ENCODE measurements at places on chromosomes 5 and 9.
A peak's percentile ranks its signal among the peaks of the same experiment; 100 is the strongest.

- DNase-seq: no peak
These were observed 6.2 kb downstream of the COX7C start for GRCh38 chr5:86623785-86624483.

GRCh38 chr9:133927041-133927440 is 65.1 kb downstream of the VAV2 start:
- DNase-seq: no peak

- DNase-seq: peak; percentile 43
These were observed 32.7 kb downstream of the DMRT3 start for GRCh38 chr9:1009101-1009707.

- DNase-seq: no peak
These were observed 28.0 kb upstream of the LRRC14B start for GRCh38 chr5:163338-163620.

- DNase-seq: no peak
These were observed 4.5 kb downstream of the TRIM32 start for GRCh38 chr9:116691607-116692006.

DNA sequence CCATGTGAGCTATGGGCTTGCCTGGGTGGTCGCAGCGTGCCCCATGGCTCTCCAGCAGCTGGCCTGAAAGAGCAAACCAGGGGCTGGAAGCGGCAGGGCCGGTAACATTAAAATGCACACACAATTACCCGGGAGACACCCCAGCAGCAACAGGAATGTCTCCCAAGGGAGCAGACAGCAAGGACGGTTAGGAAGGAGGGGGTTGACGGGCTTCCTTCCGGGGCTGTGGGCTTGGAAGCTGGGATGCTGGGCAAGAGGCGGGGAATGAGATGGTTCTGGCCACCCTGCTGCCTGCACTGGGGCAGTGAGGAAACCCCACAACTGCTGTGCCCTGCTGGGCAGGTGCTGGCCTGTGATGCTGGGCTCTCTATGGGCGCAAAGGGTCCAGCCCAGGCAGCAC is 71.8 kb upstream of the ADAMTS2 start:
- DNase-seq: no peak

DNA sequence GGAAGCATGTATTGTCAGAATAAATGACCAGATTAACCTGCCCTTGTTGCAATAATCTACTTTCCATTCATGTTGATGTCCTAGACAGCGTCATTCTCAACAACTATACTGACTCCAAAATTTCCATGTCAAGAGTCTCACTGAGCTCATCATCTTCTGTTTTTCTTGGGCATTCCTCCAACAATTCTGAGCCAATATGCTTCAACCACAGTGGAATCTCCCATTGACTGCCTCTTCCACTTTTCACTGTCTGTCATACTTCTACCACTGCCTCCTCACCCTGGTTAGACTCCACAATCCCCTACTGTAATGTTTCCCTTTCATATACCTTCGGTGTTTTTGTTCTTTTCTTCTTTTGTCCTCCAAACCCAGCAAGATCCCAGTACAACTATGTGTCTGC is 162.8 kb downstream of the TLE1 start:
- DNase-seq: no peak

DNA sequence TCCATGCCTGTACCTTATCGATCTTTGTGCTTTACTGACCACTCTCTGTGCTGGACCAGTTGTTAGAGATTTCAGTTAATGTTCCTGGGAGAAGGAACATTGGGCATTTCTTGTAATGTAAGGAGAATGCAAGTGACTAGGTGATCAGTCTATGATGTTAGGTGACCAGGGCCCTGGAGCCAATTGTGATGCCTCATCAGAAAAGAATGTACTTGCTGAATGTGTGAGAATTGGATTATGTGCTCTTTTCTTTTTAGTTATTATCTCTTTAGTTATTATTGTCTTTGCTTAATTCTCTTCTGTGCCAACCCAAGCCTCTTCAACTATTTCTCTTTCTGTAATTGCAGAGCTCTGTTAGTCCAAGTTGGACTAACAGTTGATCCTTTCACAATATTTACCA is 92.9 kb downstream of the LRRC70 start:
- no peak for DNase-seq

DNA sequence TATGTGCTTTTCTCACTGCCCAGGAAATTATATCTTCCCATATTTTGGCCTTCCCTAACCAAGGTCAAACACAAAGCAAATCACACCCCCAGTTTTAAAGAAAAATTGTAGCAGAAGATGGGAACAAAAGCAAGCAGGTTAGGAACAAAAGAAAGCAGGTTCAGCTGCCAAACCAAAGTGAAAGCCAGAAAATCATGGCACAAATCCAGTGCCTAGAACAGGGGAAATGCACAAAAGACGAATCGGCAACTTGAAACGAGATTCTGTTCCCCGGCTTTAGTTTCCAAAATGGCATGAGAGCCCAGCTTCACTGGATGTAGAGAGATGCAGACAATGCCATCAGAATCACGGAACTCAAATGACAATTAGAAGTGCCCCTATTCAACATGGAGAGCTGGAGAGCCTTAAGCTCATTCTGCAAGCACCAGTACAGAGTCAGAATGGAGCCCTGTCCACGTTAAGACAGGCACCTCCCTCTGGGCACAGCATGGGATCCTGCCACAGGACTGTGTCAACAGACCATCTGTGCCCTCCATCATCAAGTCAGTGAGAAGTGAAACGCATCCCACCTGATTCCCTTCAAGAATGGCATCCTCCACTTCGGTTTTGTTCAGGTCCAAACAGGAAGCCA is 13.8 kb downstream of the DNAH5 start:
- no peak for DNase-seq

DNA sequence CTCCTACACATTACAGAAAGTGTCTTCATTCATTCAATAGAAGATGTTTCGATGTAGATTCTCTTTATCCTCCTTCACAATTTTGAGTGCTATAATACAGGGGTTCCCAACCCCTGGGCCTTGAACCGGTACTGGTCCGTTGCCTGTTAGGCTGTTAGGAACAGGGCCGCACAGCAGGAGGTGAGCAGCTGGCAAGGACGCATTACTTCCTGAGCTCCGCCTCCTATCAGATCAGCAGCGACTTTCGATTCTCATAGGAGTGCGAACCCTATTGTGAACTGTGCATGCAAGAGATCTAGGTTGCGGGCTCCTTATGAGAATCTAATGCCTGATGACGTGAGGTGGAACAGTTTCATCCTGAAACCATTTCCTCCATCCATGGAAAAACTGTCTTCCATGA is 153.0 kb upstream of the SMC2 start:
- DNase-seq: no peak

GRCh38 chr9:116504081-116504480 is 183.0 kb upstream of the TRIM32 start:
- no peak for DNase-seq

DNA sequence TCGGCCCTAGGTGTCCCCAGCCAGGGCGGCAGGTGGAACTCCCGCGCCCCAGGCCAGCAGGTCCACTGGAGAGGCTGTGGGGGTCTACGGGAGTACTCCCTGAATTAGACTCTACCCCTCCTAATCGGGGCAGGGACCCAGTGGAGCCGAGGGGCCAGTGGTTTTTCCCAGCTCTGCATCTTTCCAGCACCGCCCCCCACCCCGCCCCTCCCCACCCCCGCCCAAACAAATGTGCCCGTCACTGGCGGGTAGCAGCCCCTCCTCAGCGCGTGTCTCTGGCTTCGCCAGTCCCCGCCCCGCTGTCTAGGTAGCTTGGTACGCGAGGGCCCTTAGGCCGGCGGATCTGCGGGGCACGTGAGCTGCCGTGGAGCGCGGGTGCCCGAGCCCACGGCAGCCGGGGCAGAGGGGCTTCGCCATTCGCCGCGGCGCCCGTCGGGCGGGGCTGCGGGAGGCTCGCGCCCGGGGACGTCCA is 7.0 kb downstream of the UNC5A start:
- no peak for DNase-seq

- no peak for DNase-seq
These were observed 44.3 kb upstream of the EXOC3 start for GRCh38 chr5:398475-399295.

DNA sequence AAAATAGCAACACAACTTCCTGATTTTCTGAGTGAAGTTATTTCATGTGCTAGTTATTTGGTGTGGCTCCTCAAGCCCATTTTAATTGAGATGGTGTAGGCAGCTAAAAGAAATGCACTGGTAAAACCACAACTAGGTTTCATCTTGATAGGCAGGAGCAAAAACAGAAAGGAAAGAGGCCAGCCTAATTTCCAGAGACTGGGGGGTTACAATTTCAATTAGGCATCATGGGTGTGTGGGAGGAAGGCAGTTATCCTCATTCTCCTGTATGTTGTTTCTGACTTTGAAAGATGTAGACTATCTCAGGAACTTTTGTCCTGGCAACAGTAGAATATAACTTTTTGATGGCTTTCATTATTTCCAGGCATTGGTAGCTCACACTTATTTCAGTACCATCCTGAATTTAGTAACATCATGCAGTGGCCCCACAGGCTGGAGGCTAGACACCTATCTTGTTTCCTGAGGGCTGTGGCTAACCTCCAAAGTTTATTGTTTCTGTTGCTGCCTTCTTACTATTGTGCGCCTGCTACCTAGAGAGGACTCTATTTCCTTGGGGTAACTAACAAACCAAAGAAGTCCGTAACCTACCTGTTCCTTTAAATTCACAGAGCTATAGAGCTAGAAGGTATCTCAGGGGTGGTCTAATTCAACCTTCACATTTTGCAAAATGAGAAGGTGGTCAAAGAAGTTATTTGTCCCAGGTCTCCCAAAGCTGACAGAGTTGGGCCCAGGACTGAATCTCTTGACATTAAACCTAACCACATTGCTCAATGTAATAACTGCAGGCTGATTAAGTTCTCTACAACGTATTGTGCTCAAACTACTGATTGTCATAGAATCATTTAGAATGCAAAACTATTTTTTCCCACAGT is 42.4 kb downstream of the FYB1 start:
- DNase-seq: no peak

GRCh38 chr9:77005216-77005615 is 14.2 kb upstream of the FOXB2 start:
- DNase-seq: no peak

GRCh38 chr9:17761984-17762676 is 183.3 kb downstream of the SH3GL2 start:
- DNase-seq: no peak

GRCh38 chr9:129762985-129763926 is 10.4 kb upstream of the PTGES start:
- no peak for DNase-seq

DNA sequence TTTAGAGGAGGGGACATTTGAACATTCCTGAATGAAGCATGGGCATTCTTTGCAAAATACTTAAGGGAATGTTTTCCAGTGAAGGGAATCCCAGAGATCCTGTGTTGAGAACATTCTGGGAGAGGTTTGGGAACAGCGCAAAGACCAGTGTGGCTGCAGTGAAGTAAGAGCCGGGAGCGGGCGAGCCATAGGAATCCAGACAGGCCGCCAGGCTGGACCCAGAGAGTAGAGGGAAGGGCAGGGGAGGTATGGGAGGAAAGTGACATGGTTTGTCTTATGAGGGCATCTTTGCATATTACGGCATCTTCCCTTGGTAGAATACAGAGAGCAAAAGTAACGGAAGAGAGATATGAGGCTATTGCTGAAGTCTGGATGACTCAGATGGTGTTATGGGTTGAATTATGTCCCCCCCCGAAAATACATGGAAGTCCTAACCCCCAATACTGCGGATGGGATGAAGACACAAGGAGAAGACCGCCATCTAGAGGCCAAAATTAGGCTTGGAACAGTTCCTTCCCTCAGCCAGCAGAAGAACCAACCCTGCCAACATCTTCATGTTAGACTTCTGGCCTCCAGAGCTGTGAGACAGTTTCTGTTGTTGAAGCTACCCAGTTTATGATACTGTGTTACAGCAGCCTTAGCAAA is 268.2 kb downstream of the MAST4 start:
- no peak for DNase-seq

GRCh38 chr5:35819026-35819425 is 37.7 kb upstream of the IL7R start:
- DNase-seq: no peak

DNA sequence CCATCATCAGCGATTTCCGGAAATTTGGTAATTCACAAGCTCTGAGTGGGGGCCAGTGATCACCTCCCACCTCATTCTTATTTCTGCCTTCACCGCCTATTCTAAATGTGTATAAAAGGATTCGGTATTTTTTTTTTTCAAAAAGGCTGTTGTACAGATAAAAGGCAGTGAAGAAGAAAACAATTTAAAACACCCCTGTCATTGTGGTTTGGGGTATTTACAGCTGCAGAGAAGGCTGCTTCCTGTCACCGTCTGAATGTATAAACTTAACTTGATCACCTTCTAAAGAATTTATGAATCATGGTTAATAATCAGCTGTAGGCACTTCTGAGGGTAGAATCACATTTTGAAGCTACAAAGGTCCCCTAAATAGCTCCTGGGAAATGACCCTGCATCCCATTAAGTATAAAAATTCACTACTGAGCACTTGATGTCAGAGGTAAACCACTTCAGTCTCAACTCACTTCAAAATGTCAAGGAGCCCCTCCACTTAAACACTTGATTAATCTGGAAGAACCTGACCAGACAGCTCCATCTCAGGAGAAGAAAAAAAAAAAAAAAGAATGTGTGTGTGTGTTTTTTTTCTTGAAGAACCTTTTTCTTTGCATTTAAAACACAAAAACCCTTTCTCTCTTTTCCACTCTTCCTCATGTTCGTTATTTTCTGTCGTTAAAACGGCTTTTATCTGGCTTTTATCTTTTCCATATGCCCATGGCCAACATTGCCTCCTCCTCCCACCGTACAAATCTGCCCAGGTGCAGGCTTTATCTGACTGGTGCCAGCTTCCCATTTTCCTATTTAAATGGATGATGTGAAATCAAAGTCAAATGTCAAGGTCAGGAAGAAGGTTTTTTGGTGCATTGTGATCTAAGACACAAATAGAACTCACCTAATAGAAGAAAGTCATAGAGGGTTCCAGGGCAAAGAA is 291.2 kb downstream of the IRX1 start:
- DNase-seq: no peak

DNA sequence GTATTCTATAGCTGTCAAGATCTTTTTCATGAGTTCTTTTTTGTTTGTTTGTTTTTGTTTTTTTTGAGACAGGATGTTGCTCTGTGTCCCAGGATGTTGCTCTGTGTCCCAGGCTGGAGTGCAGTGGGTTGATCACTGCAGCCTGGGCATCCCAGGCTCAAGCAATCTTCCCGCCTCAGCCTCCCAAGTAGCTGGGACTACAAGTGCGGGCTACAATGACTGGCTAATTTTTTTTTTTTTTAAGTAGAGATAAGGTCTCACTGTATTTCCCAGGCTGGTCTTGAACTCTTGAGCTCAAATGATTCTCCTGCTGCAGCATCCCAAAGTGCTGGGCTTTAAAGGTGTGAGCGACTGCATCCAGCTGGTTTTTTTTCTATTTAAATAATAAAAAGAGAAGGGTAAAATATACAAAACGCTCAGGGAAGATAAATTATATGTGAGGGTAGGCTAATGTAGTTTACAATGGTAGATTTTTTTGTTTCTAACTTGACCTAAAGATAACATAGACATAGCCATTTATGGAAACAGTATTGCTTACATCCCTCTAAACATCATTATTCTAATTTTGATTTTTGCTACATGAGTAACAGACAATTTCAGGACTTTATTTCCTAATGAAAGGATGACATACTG is 21.9 kb downstream of the ERBIN start:
- DNase-seq: no peak

DNA sequence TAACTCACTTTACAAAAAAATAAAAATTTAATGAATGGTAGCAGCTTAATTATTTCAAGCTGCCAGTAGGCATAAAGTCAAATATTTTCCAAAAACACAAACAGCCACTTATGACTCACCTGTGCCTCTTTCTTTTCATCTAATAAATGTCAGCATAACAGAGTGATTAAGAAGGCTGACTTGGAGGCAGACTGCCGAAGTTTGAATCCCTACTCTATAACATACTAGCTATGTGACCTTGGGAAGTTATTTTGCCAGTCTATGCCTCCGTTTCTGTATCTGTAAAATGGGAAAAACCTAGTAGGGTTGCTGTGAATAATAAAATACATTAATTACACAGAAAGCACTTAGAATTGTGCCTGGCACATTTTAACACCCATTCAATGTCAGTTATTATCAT is 33.8 kb downstream of the FANCC start:
- DNase-seq: no peak
